ENCODE measurements at places on chromosomes 7 and 10. TPM values are rescaled to one million over a fixed set of nuclear protein-coding genes. Genes with fewer than 3 reads are reported as not detected.

The KIF11 gene
- total RNA-seq, result 16.2 TPM

The OR2A2 gene
- total RNA-seq, result not detected

The CDHR3 gene
- 2.6 TPM for total RNA-seq

The LDB3 gene
- total RNA-seq, result under 0.01 TPM

The KCTD7 gene
- total RNA-seq, result 11.6 TPM

The CYP26C1 gene
- total RNA-seq, result not detected

The OPN1SW gene
- not detected for total RNA-seq

The BHLHA15 gene
- not detected for total RNA-seq

The MEOX2 gene
- not detected for total RNA-seq

The FAM3C gene
- total RNA-seq, result 38.6 TPM

The DNAJC12 gene
- 0.76 TPM for total RNA-seq

The PPIF gene
- total RNA-seq, result 18.7 TPM

The PCDH15 gene
- not detected for total RNA-seq

The TSPAN33 gene
- 0.76 TPM for total RNA-seq

The OR9A2 gene
- not detected for total RNA-seq

The ITGA8 gene
- total RNA-seq, result not detected

The EPDR1 gene
- 5.2 TPM for total RNA-seq

The EN2 gene
- total RNA-seq, result not detected

The DENND2A gene
- 2.4 TPM for total RNA-seq

The GPRIN2 gene
- not detected for total RNA-seq

The BEND7 gene
- 5.8 TPM for total RNA-seq

The RAPGEF5 gene
- 1.0 TPM for total RNA-seq

The ACBD7 gene
- 0.13 TPM for total RNA-seq

The VAX1 gene
- not detected for total RNA-seq

All from GM23248 (cell line).